ENCODE measurements at places on chromosomes 6 and 20.

GRCh38 chr6:36519352-36519751 is 27.9 kb downstream of the STK38 start:
- no peak for DNase-seq

DNA sequence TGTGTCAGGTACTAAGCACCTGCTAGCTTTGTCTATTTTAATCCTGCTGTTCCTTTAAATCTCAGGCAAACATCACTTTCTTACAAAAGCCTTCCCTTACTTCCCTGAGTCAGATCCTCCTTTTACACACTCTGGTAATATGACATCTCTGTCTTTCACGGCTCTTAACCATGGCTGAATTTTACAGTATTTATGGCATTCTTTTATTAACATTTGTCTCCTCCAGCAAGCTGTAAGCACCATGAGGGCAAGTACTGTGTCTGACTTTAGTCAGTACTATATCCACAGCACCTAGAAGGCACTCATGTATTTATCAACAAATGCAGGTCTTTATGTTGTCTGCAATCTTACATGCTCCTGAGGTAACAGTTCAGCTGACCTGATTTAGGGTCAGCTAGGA is 33.7 kb upstream of the HBS1L start:
- no peak for DNase-seq

DNA sequence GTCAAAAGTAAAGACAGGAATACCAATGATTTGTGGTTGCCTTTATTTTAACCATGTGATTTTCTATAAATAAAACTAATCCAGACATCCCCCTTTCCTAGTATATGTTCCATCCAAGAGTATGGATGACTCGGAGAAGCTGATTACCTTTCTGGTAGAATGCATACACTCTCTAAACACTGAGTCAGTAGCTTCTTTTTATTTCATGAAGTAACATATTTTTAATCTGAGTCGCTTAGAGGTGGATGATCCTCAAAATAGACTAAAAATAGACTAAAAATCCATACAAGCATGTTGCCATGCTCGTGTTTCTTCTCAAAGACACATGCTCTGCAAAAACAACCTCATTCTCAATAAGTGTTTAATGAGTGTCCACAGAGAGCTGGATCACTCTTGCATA is 263.7 kb downstream of the COL12A1 start:
- DNase-seq: no peak

DNA sequence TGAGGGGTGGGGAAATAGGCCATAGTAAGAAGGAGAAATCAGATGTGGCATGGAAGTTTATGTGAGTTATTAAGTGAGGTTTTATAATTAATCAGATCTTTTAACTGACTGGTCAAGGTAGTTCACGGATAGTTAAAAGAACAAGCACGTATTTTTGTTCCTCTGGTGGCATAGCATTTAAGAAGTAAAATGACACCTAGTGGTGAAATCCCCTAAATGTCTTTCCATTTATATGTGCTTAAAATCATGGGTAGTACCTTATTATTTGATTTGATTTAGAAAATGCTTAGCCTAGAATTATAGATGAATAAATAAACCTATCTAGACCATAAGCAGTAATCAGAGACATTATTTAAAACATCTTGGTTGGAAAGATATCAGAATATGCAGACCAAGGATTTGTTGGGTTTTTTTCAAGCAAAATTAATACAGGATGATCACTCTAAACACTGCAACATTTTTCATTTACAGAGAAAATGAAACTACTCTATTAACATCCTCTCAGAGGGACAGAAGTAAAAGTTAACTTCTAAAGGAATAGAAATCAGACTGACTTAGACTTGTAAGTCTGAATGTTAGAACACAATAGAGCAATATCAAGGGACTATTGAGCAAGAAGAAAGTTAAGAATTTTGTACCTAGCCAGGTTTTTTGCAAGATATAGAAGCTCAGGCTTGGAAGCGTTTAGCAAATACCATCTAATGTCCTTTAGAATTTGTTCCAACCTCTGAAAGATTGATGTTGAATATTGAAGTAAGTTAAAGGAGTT is 81.1 kb downstream of the STXBP5 start:
- no peak for DNase-seq

DNA sequence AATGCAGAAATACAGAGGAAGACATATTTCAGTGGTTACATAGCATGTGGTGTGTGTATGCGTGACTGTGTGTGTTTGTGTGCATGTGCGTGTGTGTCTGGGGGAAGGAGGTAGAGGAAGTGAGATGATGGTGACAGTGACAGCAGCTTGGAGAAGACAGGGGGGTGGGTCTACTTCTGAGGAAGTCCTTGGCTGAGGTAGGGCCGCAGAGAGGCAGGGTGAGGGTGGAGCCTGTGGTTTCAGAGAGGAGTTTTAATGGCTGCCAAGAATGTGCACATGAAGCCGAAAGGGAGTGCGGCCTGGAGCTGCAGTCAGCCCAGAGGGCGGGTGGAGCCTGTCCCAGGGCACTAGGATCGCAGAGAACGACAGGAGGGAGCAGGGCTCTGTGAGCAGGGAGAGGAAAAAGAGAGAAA is 22.7 kb upstream of the RNF24 start:
- no peak for DNase-seq

GRCh38 chr20:14444106-14444505 is 106.7 kb upstream of the FLRT3 start:
- no peak for DNase-seq

DNA sequence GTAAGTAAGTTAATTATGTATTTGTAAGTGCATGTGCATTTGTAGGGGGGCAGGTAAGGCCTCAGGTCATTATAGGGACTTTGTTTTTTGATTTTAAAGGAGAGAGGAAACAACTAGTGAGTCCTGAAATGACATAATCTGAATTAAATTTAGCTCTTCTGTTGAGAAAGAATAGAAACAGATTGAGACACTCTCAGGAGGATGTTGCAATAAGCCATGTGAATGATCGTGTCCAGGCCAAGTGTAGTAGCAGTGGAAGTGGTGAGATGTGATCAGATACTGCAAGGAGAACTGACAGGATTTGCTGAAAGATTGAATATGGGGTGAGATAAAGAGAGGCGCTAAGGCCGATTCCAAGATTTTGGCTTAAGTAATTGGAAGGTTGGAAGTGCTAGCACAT is 2.6 kb upstream of the CENPW start:
- no peak for DNase-seq

GRCh38 chr6:47109281-47109680 is 67.1 kb upstream of the ADGRF1 start:
- no peak for DNase-seq

DNA sequence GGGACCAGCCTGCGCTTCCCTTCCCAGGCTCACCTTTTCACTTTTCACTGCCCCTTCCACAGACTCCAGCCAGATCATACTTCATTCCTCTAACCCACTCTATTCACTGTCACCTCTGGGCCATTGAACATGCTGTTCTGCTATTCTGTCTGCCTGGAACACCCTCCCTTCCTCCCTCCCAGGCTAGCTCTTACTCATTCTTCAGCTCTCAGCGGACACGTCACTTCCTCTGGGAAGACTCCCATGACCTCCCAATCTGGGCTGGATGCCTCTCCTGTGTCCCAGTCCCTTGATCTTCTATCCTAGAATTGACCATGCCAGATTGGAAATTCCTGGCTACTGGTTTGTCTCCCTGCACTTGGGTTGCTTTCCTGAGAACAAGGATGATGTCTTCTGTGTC is 5.0 kb downstream of the SLC12A5 start:
- DNase-seq: no peak

DNA sequence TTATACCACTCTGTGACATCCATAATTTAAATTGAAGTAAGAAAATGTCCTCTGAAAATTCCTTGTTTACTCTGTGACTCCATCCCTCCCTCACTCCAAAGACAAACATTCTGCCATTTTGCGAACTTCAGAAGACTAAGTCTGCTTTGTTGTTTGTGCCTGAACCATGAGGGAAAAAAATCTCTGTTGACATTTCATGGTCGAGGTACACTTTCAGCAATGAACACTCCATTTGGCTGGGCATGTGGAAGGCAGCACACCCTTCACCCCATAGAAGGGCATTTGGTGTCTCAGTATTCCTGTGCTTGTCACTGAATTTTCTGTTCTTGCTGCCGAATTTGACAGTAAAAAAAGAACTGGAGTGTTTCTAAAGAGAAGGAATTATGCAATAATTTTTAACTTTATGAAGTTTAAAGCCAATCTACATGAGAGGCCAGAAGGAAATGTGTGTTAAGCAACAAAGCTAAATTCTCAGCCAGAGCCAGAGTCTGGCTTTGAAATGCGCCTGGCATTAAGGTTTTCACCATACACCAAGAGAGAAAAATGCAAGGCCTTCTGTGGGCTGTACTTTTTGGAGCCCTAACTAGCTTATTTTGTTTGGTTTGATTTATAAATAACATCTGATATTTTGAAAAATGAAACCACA is 4.7 kb upstream of the PBOV1 start:
- DNase-seq: no peak

DNA sequence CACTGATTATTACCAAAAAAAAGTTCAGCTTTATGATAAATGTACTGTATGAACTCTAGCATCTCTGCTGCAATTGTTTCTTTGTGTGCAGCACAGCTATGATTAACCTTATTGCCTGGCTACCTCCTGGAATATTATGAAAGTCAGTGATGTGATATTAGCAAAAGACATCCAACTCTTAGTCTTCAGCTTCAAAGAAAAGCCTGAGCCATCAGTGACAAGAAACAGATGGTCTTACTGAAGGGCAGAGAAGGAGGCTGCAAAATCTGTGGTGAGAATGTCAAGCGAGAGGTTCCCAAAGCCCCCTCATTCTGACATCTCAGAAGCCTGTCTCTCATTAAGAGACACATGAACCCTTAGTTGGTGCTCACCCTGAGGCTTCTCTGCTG is 89.4 kb upstream of the TNFAIP3 start:
- DNase-seq: no peak

GRCh38 chr20:48031122-48031521 is 245.8 kb upstream of the SULF2 start:
- DNase-seq: no peak

GRCh38 chr6:87702589-87702945 is 534 bp upstream of the AKIRIN2 start:
- DNase-seq: no peak

- no peak for DNase-seq
These were observed 3.8 kb upstream of the EEF1A2 start for GRCh38 chr20:63502671-63503172.

DNA sequence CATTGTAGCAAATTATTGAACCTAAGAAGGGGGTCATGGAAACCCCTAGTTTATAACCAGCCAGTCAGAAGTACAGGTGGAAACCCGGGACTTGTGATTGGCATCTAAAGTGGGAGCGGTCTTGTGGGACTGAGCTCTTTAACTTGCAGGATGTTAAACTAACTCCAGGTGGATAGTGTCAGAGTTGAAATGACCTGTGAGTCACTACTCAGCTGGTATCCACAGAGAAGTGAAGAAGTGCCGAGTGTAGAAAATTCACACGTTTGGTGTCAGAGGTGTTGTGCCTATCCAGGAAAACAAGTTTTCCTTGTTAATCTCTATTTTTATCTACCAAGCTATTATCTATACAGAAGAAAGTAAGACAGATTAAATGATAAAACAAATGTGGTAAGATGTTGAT is 179.7 kb downstream of the ADGRG6 start:
- DNase-seq: no peak

DNA sequence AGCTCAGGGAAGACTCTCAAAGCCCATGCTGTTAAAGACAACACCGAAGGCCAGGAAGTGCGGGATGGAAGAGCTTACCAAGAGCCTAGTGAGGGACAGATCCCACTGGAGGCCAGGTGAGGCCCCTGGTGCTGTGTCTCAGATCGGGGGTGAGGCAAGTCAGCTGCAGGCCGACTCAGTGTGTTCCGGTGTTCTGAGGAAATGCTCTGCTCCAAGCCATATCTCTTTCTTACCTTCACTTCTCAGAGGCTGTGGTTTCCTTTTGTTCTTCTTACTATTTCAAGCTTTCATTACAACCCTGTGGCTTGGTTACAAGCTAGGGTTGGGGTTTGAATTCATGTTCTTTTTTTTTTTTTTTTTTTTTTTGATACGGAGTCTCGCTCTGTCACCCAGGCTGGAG is 114.3 kb upstream of the ZFP64 start:
- peak; percentile 49 for DNase-seq

- DNase-seq: no peak
These were observed 3.2 kb upstream of the ID4 start for GRCh38 chr6:19833947-19834346.

DNA sequence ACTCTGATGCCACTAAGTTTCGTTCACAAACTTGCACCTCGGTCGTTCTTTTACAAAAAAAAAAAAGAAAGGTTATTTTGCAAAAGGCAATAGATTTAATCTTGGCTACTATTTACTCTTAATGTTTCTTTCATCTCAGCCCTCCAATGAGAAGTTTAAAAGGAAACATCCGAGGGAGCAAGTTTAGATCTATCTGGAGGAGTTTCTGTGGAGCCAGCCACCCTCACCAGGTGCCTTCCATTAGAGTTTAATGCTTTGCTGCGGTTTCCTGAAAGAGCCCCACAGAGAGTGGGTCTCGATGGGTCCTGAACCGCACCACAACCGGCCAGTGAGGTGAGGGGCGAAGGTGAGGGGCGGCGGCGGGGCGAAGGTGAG is 632 bp downstream of the PRKN start:
- no peak for DNase-seq

- no peak for DNase-seq
These were observed 33.4 kb upstream of the RSPO4 start for GRCh38 chr20:1035466-1035865.

DNA sequence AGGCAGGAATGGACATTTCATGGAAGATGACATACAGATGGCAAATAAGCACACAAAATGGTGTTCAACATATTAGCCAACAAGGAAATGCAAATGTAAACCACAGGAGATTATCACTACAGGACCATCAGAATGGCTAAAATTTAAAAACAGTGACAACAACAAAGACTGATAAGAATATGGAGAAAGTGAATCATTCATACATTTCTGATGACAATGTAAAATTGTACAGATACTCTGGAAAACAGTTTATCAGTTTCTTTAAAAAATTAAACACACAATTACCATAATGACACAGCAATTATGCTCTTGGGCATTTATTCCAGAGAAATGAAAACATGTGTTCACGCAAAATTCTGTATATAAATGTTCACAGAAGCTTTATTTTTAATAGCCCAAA is 105.8 kb upstream of the RUNX2 start:
- DNase-seq: no peak

DNA sequence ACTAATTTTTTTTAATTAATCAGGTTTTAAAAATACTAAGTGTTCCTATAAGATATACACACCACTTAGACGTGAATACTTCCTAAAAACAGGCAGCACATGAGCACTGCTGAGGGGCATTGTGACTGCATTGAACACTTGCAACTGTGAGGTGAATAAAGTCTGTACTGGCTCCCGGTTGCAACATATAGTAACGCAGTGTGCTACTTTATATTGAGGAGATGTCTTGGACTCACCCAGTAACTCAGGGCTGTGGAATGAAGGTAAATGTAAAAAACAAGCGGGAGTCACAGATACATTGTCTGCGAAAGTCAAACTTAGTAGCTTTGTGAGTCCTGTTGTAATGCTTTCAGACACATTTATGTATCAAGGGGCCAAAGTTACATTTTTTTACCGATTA is 17.0 kb upstream of the HLA-A start:
- no peak for DNase-seq

- DNase-seq: no peak
These were observed at the start of gene BPIFB3 for GRCh38 chr20:33053291-33054106. TSS of gene BPIFB3 (plus strand) at chr20:33053903. CDS start at chr20:33055436, 1,533 bp downstream.

- DNase-seq: no peak
These were observed 48.3 kb downstream of the CLIC5 start for GRCh38 chr6:45967363-45967762.

- no peak for DNase-seq
These were observed 45.8 kb upstream of the ARID1B start for GRCh38 chr6:156731396-156731795.

Data from vagina (tissue), 2 donors.